Airway epithelial cell (primary cell): ENCODE measurements at places on chromosomes 3 and 15. TPM values are rescaled to one million over a fixed set of nuclear protein-coding genes. Genes with fewer than 3 reads are reported as not detected.

Gene DPPA2
- not detected in 2 replicates for total RNA-seq

Gene FAM219B
- total RNA-seq = 25.5 and 26.7 TPM in 2 replicates

Gene HOMER2
- total RNA-seq = 50.9 and 56.5 TPM in 2 replicates

Gene EPHB3
- 12.3 and 23.4 TPM in 2 replicates for total RNA-seq

Gene ACP3
- 3.6 and 4.4 TPM in 2 replicates for total RNA-seq

Gene SCN11A
- total RNA-seq = not detected in 2 replicates

Gene OIP5
- 13.7 and 15.5 TPM in 2 replicates for total RNA-seq

Gene SLC41A3
- total RNA-seq = 24.4 and 32.1 TPM in 2 replicates

Gene CFAP100
- not detected in 2 replicates for total RNA-seq

Gene TLE3
- total RNA-seq = 39.9 and 43.5 TPM in 2 replicates

Gene POLQ
- 3.7 and 4.9 TPM in 2 replicates for total RNA-seq
